ENCODE measurements at places on chromosomes 7 and 10.
A peak's percentile ranks its signal among the peaks of the same experiment; 100 is the strongest.

- no peak for DNase-seq
These were observed 225.2 kb upstream of the FZD1 start for GRCh38 chr7:91039033-91039432.

- DNase-seq, result no peak
These were observed 49.3 kb upstream of the ZNF716 start for GRCh38 chr7:57400531-57401155.

DNA sequence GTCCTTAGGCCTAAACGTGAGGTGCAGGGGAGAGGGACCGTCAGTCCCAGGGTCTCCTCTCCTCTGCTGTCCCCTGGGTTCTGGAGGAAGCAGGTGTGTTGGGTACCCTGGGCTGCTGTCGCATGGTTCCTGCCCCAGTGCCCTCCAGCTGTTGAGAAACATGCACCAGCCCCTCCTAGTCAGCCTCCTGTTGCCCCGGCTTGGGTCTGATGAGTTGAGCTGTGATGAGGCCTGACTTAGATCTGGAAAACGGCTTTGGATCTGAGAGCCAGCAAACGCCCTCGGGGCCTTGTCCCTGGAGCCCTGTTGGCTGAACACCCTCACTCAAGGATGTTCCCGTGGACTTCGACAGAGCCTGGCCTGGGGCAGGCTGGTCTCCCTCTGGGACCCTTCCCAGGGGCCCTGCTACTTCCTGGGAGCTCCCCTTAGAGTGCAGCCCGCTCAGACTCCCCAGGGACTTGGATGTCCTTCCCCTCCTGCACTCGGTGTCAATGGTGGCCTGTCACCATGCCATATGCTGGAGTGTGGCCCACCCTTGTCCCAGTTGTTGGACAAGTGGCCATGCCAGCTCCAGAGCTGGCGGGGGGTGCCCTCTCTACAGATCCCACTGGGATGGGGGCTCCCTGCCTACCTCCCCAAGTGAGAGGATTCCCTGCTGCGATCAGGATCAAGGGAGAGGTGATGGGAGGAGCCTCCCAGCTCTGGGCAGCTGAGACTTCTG lies 12.3 kb downstream of the ZNF316 start:
- no peak for DNase-seq

- DNase-seq, result no peak
These were observed 74.4 kb downstream of the RAB11FIP2 start for GRCh38 chr10:117972168-117972837.

DNA sequence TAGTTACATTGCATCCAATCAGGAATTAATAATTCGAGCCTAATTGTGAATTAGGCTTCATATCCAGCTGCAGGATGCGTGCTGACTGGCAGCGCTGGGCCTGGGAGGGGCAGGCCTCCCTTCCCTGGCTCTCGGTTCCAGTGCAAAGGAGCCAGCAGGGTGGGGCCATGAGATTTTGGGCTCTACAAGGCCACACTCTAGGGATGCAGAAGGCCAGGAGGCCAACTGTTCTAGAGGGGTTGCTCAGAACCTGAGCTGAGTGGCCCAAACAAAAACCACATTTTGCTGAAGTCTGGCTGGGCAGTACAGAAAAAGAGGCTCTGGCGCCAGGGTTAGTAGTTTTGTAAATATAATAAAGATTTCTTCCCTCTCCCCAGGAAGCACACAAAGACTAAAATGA lies 72.3 kb downstream of the CLEC2L start:
- no peak for DNase-seq

DNA sequence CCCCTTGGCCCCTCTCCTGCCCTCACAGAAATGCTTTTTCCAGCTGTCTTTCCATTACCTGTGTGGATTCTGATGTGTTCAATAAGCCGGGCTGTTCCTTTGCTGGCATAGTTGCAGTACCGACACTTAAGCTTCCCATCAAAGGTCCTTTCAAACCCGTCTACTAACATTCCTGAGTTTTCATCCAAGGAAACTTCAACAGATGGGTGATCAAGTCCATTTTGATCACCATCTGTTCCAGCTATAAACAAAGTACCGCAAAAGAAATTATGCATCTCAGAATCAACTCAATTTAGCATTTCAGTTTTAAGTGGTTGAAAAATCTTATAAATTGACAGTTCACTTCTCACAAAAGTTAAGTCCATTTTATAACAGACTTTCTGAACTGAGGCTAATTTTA lies 12.7 kb downstream of the IKZF5 start:
- DNase-seq, result no peak

DNA sequence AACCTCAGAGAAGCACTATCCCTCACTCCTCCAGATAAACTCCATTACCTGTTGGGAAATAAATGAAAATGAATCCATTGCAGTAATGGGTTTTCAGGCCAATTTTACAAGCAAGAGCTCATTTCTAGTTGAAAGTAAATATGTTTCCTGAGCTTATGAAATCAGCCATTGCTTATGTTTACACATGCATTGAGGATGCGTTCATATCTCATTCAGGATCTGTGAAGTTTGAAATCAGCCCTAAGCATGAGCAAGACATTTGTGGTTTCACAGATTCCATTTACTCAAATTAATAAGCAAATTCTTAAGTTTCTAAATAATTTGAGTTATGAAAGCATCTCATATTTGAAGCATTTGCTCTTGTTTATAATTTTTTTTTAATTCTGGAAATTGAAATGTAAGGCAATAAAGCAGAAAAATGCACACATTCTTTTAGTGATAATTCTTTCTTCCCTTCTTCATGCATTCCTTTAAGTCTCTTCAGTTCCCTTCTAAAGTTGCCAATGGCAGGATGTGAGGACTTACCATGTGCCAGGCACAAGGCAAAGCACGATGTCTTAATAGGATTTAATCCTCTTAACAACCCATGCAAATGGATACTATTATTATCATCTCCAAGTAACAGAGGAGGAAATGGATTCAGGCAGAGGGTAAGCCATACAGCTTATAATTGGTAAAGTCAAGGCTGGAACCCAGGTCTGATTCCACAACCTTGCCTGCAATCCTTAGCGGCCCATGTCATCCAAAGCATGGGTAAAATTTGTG lies 35.0 kb upstream of the CTTNBP2 start:
- DNase-seq, result no peak

DNA sequence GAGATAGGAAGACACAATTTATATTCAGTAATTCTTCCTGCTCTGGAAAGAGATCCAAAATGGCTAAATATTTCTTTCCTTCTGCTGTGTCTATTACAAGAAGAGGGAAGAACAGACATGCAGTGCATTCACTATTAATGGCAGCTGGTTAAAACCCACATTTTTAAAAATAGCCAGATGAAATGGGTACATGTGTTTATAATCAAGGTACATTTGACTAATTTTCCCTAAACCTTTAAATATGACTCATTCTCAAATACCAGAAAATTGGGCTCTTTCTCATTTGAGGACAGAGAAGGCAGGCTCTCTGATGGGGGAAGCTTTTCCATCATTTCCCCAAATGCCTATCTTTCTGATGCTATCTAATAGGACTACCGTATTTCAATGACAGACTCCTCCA lies 215.7 kb upstream of the HABP2 start:
- DNase-seq, result no peak

GRCh38 chr7:81232084-81232799 lies 313.4 kb upstream of the SEMA3C start:
- no peak for DNase-seq

GRCh38 chr7:151448261-151449252 lies 8.6 kb upstream of the CRYGN start:
- peak; percentile 80 for DNase-seq

GRCh38 chr10:96309628-96310320 lies 5.5 kb downstream of the DNTT start:
- no peak for DNase-seq

DNA sequence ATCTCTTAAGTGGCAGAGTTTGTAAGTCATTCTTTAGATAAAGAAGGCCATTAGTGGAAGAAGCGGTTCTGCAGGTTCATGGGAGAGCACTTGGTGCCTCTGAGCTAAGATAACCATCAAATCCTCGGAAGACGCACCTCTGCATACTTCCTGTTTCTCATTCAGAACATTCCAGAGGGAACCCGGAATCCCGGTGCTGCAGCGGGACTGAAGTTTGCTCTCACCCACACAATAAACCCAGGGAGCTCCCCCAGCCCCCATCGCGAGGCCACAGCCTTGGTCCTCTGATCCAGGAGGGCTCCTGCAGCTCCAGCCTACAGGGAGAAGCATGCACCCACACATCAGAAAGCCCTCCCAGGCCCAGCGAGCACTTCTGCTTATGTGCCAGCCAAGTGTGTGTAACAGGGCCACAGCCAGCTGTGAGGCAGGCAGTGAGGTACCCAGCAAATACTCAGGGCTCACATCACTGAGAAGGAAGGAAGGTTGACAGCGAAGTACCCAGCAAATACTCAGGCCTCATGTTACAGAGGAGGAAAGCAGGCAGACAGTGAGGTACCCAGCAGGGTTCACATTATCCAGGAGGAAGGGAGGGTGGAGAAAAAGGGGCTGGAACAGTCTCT lies 142.4 kb downstream of the DIP2C start:
- no peak for DNase-seq

DNA sequence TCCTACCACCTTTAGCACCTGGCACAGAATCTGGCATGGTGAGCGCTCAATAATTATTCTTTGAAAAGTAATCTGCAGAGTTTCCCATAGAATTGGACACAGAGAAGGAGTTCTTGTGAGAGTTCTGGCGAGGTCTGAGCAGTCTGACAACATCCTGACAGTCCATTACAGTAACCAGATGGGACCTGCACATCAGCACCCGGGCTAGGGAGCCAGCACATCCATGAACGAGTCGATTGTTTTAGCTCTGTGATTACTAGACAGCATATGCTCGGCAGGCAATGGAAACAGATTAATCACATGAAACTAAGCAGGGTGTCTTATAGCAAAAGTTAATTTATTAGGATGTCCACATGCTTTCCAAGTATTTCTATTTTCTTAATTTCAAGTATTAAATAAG lies 96.7 kb downstream of the SEMA3D start:
- no peak for DNase-seq

- DNase-seq, result no peak
These were observed 120.4 kb downstream of the EMX2 start for GRCh38 chr10:117662751-117663540.

- no peak for DNase-seq
These were observed 113.9 kb downstream of the PARD3 start for GRCh38 chr10:34701194-34701593.

DNA sequence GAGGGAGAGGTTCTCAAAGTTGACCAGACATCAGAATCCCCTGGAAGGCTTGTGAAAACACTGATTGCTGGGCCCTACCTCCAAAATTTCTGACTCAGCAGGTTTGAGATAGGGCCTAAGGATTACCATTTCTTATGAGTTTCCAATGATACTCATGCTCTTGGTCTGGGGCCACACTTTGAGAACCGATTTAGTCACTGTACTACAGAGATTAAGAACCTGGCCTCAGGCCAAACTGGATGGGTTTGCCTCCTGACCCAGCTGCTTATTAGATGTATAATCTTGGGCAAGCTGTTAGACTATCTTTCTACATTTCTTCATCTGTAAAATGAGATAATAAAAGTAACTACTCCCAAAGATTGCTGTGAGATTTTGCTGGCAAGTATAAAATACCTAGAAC lies 77.1 kb upstream of the SCIN start:
- DNase-seq, result no peak

DNA sequence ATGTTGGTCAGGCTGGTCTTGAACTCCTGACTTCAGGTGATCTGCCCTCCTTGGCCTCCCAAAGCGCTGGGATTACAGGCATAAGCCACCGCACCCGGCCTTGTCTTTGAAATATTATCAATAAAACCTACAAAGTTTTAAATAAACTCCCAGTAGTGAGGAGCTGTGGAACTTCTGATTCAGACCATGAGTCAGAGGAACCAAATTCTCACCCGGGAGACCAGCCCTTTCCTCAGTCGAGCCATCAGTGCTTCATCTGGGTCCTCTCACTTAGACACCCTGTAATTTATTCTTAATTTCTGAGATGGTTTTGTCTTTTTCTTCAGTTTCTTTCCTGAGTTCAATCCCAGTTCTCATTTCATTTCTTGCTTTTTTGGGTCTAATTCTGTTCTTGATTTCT lies 68.6 kb downstream of the DYNC2I1 start:
- DNase-seq, result no peak

All from activated CD4-positive, alpha-beta T cell treated with anti-CD3 and anti-CD28 coated beads, Interleukin-2, amount 50 U/mL, for 48 hours (primary cell).